ENCODE measurements at places on chromosomes 3 and 15.

GRCh38 chr3:106590216-106590615 is 721.4 kb upstream of the CBLB start:
- no peak overlapping the region for H3K27ac ChIP-seq

DNA sequence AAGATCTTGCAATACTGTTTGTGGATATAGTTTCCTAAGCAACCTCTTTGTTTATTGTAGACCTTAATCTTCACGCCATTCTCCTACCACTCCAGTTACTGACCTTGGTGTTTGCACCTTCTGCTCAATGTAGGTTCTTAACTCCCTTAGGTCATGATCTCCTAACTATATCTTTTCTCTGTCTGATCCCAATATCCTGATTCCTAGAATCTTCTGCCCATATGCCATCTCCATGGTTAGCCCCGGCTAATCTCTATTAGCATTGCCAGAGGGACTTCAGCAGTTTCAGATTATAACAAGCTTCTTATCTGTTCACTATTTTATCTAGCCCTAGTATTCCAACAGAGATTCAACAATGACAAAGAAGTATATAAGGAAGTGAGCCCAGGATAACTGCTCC is 64.9 kb downstream of the IMPG2 start:
- no peaks in the 10 kb centered on the region for H3K36me3 ChIP-seq
- no peak overlapping the region for H3K4me3 ChIP-seq
- H3K27ac ChIP-seq, result no peak overlapping the region

GRCh38 chr15:82931221-82931620 is 21.3 kb downstream of the HOMER2 start:
- no peak overlapping the region for H3K4me3 ChIP-seq
- no peaks in the 10 kb centered on the region for H3K4me1 ChIP-seq
- H3K27me3 ChIP-seq, result no peaks in the 10 kb centered on the region
- no peak for DNase-seq
- no peaks in the 10 kb centered on the region for H3K36me3 ChIP-seq
- H3K27ac ChIP-seq, result no peak overlapping the region

GRCh38 chr15:32838338-32838737 is 120.5 kb downstream of the GREM1 start:
- H3K4me3 ChIP-seq, result no peak overlapping the region
- H3K4me1 ChIP-seq, result no peaks in the 10 kb centered on the region
- H3K27ac ChIP-seq, result no peak overlapping the region
- no peaks in the 10 kb centered on the region for H3K36me3 ChIP-seq
- DNase-seq, result no peak

DNA sequence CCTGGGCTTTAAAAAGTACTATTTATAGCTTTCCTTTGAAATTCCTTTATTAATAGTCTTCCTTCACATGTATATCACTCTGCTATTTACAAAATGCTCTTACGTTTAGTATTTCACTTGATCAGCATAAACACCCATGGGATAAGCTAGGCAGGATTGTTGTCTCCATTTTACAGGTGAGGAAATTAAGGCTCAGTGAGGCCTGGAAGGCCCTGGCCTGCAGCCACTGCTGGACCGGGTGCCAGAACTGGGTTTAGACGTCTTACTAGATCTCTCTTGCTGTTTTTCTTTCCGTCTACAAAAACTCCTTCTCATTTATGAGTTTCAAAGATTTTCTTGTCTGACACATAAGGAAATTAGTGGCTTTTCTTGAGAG is 236.4 kb downstream of the LPP start:
- no peak overlapping the region for H3K4me3 ChIP-seq
- no peaks in the 10 kb centered on the region for H3K36me3 ChIP-seq
- DNase-seq, result no peak
- H3K27ac ChIP-seq, result peak overlapping the region; percentile 77

Measured in tibial nerve (tissue), 4 donors.